ENCODE measurements at places on chromosomes 5 and 9.

- no peak for DNase-seq
Observed at GRCh38 chr9:5633243-5633642, 4.3 kb downstream of the RIC1 start.

DNA sequence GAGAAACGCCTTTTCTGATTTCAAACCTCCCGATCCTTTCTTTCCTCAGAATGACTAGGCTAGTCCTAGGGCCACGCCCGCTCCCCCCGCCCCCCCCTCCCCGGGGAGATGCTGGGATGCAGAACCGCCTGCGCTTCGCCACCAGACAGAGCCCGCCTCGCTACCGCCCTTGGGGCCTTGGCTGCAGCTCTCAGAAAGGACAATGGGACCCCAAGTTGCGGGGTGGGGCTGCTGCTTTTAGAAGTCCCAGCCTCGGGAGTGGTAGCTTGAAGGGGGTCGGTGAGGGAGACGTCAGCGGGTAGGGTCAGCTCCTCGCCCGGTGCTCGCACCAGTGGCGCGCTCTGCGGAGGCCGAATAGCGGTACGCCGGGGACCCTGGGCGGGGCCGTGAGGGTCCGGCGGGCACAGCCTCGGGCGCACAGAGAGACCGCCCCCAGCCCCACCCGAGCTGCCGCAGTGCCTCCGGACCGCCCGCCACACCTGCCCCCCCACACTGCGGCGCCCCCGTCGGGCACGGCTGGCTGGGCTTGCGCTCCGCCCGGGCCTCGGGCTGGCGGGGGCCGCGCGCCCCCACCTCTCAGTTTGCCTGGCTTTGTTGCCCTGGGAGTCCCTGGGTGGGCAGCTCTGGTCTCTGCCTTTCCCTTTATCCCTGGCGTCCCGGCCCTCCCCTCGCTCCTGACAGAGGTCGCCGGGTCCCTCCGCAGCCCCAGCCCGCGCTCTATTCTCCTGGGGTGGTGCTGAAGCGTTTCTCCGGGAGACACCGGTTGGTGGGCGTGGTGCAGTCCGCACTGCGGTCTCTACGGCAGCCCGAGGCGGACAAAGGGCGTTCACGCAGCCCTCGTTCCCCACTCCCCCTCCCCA lies 1.2 kb downstream of the MAP1B start:
- DNase-seq: no peak

GRCh38 chr9:131439224-131439623 lies 45.3 kb downstream of the PRRC2B start:
- DNase-seq: no peak

- no peak for DNase-seq
Observed at GRCh38 chr9:121376214-121376830, 6.3 kb upstream of the STOM start.

- DNase-seq: no peak
Observed at GRCh38 chr9:16726029-16726428, 144.4 kb downstream of the BNC2 start.

DNA sequence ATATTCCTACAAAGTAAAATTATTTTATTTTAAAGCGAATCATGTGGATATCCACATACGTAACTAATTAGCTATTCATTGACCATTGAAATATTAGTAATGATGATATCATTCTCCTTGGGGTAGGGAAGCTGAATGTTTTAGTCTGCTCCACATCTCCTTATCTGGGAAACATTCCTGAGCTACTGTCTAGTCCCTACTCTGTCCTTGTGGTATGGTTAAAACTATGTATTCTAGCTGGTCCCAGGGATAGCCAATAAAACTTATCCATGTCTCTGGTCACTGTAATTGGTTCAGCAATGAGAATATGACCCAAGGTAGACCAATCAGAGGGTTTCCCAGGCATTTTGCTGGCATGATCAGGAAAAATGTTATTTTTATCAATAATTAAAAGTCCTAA lies 76.0 kb upstream of the DAP start:
- no peak for DNase-seq

GRCh38 chr9:124855944-124856765 lies 2.9 kb downstream of the WDR38 start:
- no peak for DNase-seq

GRCh38 chr5:96148376-96148775 lies 186.7 kb upstream of the ELL2 start:
- no peak for DNase-seq

DNA sequence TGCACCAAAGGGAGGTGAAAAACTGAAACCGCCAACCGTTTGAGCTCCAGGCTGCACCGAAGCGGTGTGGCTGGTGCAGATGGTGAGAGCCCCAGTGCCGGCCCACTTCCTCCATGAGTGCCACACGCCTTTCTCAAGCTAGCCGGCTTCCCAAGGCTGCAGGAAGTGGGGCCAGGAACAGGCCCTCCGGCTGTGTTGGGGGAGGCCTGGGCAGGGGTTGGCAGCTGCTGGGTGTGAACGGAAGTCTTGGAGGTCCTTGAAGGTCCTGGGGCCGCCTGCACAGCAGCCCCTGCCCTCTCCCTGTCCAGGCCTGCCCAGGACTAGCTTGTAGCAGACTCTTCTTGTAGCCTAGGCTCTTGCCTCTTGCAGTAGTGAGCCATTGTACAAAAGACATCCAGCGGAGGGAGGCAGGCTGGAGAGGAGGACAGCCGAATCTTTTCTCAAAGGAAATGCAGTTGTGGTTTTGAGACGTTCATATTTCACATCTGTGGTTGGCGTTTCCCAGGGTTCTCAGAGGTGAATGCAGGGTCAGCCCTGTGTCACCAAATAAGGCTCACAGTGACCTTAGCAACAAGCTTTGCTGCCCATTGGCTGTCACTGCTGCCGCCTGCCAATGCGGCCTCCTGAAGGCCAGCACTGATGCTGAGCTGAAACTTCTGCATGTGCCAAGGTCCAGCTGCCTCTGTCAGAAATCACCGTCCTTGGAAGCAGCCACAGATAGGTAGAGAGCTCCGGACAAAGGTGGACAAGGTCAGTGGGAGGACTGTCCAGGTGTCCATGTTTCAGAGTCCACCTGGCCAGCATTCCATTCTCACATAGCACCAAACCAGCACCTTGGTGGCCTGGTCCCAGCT lies 23.9 kb downstream of the IRF1 start:
- no peak for DNase-seq

DNA sequence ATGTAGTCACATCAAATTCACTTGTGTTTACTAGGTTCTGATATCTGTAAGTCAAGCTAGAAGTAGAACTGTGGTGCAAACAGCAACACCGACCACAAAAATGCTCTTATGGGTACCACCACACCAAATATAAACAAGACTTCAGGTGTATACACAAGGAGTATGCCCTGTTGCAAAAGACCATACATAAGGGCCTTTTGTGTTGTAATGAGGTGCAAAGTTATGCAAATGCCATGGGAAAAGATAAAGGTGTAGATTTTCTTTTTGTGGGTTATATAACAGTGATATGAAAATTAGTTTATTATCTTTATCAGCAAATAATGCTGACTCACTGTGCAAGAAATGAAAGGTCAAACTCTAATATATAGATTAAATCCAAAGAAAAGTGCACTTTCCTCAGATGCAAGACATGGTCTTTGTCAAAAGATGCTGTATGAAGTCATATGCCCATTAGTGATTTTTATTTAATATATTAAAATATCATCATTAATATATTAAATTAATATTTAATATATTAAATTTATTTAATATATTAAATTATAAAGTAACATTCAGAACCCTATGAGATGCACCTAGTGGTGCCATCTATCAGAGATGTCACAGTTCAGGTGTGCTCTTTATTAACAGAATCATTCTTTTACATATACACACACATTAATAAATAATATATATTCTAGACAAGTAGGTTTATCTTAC lies 26.7 kb upstream of the ALDH1A1 start:
- DNase-seq: no peak

DNA sequence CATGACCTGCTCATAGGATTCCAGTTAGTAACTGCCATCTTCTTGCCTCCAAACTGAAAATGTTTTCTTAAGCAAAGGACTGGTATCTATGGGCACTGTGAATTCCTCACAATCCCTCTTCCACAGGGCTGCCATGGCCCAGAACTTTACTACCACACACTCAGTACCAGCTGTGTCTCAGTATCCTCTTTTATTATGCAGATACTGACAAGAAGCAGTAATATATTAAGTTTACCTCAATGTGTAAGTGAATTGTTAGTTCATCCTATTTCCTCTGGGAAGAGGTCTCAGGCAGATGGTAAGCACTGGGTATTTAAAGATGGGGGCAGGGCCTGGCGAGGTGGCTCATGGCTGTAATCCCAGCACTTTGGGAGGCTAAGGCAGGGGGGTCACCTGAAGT lies 320.8 kb upstream of the RFX3 start:
- no peak for DNase-seq
